ENCODE measurements at places on chromosomes 3 and 15.
A peak's percentile ranks its signal among the peaks of the same experiment; 100 is the strongest.

DNA sequence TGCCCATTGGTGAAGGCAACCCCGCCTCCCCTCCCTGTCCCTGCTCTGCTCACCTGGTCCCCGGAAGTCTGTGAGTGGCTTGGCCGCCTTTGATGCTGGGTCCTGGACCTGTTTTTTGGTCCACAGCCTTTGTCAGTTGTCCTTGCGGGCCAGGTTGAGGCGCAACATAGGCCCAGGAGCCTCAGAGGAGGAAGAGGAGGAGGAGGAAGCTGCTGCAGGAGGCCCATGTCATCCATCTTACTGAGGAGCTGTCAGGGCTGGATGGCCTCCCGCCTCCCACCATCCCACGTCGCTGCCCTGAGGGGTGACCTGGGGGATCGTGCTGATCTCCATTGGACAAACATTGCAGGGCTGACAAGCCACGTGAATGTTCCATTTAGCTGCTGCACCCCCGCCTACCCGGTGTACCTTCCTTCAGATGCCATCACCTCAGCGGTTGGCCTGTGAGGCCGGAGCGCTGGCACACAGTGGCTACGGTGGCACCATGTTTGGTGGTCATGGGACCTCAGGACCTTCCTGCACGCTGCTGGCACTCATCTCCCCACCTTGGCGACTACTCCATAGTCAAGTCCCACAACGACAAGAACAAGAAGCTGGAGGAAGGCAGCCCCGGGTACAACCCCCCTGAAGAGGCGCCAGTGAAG, 106.3 kb downstream of the SMAD6 start:
- DNase-seq, result no peak

GRCh38 chr15:101803676-101804075, 367 bp downstream of the OR4F6 start:
- DNase-seq, result no peak

DNA sequence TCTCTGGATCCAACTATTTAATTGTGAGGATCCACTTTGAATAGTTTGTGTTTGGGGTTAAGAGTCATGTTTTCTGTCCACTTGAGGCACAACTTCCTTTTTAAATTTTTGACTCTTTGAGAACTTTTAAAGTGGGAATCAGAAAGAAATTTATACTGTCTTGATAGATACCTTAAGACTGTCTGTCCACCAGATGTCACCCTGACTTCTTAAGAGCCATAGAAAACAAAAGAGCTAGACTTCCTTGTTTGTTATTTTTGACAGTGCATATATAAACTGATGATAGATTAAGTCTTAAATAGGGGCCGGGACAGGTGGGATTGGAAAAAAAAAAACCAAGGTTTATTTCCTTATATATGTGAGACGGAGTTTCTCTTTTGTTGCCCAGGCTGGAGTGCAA, 52.1 kb upstream of the WDR72 start:
- no peak for DNase-seq

- DNase-seq, result no peak
Measured at GRCh38 chr15:33766389-33766788, 201.9 kb upstream of the CHRM5 start.

DNA sequence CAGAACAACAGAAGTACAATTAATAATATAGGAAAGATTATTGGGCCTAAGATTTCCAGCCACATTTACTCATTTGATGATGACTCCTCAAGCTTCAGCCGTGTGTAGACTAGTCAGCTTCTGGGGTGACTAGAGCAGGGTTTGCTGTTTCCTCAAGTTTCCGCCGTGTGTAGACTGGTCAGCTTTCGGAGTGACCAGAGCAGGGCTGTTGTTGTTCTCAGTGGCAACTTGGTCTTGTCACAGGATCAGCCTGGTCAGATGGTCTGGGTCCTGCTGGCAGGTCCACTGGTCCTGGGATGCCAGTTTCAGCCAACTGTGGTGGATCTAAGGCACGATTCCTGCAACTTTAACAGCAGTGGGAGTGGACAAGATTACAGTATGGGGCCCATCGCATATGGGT, 21.8 kb upstream of the NOX5 start:
- no peak for DNase-seq

GRCh38 chr3:14454639-14455310, 52.4 kb downstream of the SLC6A6 start:
- DNase-seq, result no peak

DNA sequence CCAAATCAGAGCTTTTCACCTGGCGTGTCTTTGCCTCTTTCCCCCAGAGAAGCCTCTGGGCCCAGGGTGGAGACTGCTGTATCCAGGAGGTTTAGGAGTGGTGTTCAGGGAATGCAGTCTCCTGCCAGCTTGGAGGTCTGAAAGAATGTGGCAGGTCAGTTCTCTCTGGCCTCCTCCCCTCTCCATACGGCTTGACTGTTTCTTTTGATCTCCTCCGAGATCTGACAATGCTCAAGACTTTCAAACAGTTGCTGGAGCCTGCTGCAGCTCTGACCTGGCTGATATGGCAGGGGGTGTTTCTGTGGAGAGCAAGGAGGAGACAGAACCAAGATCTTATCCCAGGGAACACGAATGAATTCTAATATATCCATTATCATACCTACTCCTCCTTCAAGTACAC, 24.7 kb upstream of the TM4SF4 start:
- DNase-seq, result no peak

DNA sequence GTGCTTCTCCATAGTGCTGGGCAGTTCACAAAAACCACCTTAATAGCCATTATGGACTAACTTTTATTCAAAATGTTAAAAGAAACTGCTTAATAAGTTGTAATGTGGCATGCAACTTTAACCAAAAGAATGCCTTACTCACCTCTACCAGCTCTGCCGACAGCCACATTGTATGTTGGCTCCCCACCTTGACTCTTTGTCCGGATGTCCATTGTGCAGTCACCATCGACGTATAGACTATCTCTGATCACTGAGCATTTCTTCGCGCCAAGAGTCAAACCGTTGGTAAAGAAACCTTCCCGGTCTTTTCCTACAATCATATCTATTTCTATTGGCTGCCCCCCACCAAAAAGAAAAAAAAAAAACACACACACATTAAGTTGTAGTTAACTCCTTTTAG, 2.5 kb downstream of the PFN2 start:
- no peak for DNase-seq

DNA sequence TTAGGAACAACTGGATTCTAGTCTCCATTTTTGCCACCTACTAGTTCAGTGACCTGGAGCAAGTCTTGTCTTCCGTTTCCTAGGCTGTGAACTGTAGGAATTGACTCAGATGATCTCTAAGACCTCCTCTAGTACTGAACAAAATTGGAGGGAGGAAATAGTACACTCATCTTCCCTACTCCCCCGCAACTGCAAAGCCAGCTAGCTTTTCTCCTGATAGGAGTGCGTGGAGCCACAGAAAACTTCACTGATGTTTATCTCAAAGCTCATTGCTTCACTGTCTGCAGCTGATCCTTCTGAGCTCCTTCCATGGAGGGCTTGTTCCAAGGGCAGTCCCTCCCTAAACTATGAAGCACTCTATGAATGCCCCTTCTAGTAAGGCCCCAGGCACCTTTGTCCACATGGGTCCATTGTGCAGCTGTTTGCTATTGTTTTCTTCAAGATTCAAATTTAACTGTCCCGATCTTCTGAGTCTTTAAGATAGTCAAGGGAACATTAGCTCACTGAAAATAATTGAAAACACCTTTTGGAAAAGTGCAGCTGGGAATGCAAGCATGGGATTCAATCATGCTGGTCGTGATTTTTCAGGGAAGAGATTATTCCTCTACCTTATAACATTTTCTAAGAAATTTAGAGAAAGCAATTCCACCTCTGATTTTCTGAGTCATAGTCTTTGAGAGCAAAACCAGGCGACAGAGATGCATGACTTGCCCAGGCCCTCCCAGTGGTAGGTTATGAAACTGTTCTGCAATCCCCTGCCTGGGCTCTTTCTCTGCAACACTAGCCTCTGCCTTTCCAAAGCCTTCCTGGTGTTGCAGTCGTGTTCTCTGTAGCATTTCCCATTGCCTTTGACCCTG, 24.3 kb downstream of the FILIP1L start:
- DNase-seq, result no peak

- DNase-seq, result no peak
Measured at GRCh38 chr3:110684466-110684865, 387.1 kb upstream of the NECTIN3 start.

- no peak for DNase-seq
Measured at GRCh38 chr3:188446014-188446413, 292.1 kb downstream of the LPP start.

DNA sequence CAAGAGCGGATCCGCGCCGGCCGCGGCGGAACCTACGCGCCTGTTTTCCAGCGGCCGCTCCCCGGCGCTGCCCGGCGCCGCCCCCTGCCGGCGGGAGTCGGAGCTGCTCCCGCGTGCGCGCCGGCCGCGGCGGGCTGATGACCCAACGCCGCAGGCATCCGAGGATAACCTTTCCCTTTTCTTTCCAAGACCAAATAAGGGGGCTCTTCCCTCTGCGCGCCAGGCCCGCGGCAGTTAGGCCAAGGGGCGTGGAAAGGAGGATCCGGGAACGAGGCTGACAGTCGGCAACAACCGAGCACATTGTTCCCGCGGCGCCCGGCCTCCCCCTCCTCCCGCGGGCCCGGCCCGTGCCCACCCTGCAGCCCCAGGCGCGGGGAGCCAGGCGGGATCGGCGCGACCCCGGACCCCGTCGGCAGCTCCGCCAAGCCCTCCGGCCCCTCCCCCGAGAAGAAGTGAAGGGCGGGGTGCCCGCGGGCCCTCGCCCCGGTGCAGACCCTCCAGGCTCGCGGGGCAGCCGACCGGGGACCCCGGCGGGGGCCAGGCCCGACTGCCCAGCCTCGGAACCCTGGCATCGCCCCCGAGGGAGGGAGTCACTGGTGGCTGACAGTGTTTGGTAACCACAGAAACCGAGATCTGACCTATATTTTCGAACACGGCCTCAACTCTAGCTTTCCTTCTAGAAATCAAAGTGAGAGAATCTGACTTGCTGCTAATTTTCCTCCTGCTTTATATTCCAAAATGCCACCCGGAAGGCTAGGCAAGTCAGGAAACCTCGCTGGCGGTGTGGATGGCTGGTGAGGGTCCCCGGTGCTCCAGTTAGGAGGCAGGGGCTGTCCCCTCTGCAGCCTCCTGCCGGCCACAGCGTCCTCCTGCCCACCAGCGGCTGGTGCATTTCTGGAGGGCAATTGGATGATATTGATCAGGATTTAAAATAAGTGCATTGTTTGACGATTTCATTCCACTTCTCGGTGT, 45.6 kb upstream of the SYNM start:
- DNase-seq, result peak; percentile 40

DNA sequence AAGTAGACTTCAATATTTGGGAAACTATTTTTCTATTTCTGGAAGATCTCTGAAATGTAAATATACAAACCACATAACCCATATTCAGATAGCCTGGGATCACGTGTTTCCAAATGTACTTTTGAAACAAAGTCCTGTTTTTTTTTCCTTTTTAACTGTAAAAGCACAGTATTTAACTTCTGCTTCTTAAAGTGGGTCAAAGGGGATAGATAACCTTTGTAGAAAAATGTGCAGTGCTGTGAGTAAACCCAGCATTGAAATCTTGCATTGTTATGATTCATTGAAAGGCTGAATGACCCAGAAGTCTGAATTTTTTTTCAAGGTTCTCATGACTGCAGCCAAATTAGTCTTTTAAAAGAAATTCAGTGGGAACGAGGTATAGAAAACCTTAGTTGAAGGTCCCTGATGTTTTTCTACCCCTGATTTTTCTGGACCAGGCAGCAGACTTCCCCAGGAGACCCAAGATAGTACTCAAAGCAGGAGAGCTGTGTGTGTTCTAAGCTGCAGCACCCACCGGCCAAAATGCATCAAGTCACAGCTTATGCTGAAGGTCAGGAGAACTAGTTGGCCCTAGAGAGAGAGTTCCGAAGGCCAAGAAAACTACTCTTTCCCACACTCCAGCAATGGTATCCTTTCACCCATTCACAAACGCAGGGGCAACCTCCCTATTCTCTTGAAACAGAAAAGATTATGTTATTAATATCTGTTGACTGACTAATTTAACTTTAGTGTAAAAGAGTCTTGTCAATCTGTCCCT, 43.6 kb upstream of the APH1B start:
- DNase-seq, result no peak

GRCh38 chr3:188365988-188366698, 212.2 kb downstream of the LPP start:
- DNase-seq, result no peak

DNA sequence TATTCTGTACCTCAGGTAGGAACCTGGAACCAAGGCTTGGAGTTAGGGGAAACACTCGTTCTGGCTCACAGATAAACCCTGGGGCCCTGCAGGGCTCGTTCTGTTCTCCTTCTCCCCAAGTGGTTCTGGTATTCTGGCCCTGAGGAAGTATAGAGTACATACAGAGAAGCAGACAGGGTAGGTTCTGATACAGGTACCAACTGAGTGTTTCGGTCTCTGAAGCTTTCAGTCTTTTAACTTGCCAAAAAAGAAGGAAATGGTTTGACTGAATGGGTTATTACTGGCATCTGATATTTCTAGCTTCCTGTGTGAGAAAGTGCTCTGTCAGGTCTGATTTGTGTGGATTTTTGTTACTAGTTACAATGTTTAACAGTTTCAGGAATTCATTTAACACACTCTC, 67.3 kb downstream of the UBE2E2 start:
- DNase-seq, result no peak

DNA sequence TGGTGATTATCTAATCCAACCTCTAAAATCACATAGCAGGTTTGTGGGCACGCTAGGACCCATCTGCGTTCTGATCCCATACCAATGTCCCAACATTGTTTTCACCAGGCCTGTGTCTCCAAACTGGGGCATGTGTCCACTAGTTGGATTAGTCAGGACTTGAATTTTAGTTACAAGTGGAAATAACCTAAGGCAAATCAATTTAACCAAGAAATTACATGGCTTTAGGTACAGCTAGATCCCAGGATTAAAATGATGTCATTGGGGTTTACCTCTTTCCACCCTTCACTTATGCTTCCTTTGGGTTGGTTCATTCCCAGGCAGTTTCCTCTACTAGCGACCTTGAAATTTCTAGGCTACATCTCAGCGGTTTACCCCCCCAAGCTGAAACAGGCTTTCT, 47.2 kb upstream of the PXYLP1 start:
- DNase-seq, result no peak

- no peak for DNase-seq
Measured at GRCh38 chr15:72564091-72564490, 90.0 kb downstream of the ARIH1 start.

GRCh38 chr3:186002884-186003472, 65.2 kb upstream of the TRA2B start:
- DNase-seq, result no peak

GRCh38 chr15:28132524-28133275, 33.6 kb upstream of the OCA2 start:
- DNase-seq, result no peak

GRCh38 chr3:181718369-181718768, 6.6 kb downstream of the SOX2 start:
- no peak for DNase-seq

DNA sequence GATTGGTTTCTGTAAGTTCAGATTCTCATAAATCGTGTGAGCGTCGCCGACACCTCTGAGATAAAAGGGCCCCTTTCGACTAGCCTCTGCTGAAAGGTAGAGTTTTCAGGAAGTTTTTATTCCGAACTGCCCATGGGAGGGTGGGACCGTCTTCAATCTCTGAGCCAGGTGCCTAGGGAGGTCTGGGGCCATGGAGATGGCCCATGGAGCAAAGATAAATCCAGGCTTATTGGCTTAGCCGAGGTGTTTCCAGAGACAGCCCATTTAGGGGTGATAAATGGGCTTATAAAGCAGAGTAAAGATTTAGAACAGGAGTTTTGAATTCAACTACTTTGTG, 442 bp downstream of the QTRT2 start:
- no peak for DNase-seq

GRCh38 chr3:15290736-15291135, 41.6 kb downstream of the SH3BP5 start:
- no peak for DNase-seq

All from CD4-positive, CD25-positive, alpha-beta regulatory T cell (primary cell).